ENCODE measurements at places on chromosomes 1 and 21. TPM values are rescaled to one million over a fixed set of nuclear protein-coding genes. Genes with fewer than 3 reads are reported as not detected.
A peak's percentile ranks its signal among the peaks of the same experiment; 100 is the strongest.

DNA sequence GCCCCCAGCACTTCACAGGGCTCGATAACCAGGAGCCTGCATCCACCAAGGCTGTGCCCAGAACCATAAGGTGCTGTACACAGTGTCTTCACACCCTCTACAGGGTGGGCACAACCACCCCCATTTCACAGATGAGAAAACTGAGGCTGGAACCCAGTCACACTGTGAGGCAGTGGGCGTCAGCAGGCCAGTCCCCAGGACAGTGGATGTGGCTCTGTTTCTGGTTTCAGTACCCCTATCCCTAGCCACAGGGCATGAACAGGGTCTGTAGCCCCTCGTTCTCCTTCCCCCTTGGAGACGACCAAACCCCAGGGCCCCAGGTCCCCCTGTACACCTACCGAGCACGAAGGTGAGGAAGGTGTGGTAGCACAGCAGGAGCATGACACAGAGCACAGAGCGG, 27.6 kb downstream of the TTC39A start:
- no peak for DNase-seq

DNA sequence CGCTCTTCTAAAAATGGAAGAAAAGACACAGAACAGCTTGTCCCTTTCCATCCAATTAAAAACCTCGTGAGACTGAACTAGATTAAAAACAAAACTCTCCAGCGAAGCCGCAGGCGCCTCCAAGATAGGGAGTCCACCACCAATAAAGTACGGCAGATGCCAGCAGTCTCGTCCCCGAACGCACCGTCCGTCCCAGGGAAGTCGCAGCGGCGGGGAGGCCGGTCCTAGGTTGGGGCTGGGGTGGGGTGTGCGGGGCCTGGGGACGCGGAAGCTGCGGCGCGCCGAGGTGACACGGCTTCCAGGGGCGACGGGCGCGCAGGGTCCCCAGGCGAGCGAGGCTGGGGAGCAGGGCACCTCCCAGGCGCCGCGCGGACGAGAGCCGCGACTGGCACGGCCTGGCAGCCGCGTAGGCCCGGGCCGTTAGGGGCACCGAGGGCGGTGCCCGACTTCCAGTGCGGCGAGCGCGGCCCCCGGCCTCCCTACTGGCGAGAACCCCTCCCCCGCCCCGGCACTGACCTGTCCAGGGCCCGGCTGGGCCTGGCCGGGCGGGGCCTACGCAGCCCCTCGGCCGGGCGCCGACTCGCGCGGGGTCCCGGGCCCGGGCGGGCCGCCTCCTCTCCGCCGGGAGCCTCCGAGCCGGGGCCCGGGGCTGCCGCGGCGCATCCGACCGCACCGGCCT, 28.3 kb upstream of the A3GALT2 start:
- no peak for DNase-seq

GRCh38 chr1:213661302-213661701, 326.5 kb upstream of the PROX1 start:
- DNase-seq: peak; percentile 83

- DNase-seq: no peak
Measured at GRCh38 chr1:19361611-19362147, 49.6 kb downstream of the SLC66A1 start.

Gene VCAM1
- 5.8 TPM for total RNA-seq

Gene AGBL4
- total RNA-seq: not detected

Gene ASCL5
- total RNA-seq: not detected
